Activated CD8-positive, alpha-beta memory T cell treated with anti-CD3 and anti-CD28 coated beads for 1 hour (primary cell): ENCODE measurements at places on chromosomes 5 and 9.

DNA sequence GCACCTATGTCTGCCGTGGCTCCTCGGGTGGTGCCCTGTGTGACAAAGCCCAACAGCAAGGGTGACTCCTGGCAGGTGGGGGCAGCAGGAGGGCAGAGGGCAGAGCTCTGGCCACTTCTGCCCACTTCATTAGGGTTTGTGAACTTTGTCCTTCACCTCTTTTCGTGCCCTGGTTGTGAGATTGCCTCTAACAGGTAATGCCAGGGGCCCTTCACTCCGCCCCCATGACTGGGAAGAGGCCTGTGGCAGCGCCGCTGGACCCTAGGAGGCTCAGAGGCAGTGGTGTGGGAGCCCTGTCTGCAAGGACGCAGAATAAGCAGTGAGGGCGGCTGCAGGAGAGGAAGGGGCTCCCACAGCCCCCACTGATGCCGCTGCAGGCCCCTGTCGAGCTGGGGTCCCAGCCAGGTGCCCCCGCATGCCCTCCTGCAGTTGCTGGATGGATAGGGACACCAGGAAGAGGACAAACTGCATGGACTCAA, 108.7 kb upstream of the LMX1B start:
- no peak for DNase-seq

DNA sequence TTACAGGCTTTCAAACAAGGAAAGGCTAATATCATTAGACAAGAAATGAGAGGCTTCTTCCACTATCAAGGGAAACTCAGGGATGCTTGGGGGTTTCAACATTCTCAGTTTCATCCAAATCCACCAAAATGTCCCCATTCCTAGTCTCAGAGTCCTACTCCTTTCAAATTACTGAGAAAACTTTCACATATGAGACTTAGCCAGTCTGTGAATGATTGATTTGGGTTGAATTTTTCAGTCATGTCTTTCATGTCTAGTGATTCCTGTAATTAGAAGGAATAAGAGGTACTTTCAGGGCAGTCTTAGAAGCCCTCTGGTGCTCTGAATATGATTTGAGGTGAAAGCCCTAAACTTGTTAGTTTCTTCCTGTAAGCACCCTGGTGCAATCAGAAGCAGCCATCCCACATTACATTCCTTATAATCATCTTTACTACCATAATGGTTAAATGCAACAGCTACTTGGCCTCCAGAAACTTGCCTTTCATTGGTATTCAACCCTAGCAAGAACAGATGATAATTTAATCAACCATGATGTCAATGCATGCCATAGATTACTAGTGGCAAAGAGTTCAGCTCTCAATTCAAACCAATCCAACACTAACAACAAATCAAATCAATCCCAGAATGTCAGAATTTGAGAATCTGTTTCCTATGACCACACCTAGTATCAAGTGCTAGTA, 50.7 kb upstream of the RIC1 start:
- DNase-seq: no peak

- no peak for DNase-seq
Observed at GRCh38 chr5:39073767-39074016, 507 bp downstream of the RICTOR start.

DNA sequence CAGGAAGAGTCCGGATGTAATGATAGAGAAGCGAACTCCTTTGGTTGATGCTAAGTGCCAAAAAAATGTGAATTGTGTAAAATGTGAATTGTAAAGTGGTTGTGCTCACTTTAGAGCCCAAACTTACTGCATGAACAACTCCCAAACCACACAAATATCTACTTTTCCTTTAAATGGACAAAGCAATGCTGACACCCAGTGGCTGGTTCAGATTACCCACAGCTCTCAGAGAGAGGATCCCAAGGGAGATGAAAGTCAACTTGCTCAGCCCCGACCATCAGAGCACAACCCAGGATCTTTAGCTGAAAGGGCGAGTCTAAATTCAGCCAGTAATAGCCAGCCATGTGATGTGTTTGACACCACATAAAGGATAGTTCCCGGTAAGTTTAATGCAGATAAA, 133.7 kb downstream of the NMUR2 start:
- no peak for DNase-seq

DNA sequence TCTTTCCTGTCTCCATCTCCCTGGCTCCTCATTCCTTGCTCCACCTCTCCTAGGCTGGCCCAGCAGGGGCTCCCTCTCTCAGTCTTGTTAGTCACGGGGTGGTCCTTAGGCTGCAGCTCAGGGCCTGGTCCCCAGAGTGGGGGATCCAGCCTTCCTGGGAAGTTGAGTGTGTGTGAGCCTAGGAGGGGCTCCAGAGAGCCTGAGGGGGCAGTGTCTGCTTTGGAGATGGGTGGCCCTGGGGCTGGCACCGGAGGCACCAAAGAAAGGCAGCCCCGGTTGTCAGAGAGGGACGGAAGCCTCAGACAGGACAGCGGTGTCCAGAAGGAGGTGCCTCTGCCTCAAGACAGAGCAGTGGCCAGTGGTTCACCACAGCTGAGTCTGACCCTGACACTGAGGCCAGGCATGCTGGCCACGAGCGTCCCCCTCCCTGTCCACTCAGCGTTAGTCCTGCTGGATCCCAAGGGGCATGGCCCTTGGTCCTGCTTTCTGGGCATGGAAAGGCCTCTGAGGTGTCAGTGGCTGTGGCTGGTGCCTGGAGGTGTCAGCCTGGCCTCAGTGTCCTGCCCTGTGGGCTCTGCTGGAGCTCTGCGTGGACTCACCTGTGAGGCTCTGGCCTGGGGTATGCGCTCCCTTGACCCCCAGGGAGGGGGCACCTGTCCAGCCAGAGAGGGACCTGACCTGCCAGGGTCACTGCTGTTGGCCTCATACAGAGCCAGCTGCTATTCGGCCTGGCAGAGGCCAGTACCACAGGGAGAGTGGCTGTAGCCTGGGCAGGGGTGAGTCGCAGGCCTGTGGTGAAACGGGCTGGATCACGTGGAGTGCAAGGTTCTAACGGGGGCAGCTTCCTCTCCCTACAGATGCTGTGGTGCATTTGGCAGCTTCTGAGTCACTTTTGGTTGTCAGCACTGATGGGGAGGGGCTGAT, 130.6 kb downstream of the CACNA1B start:
- DNase-seq: no peak

- DNase-seq: no peak
Observed at GRCh38 chr5:29879401-29879800, 1314.1 kb upstream of the CDH6 start.

DNA sequence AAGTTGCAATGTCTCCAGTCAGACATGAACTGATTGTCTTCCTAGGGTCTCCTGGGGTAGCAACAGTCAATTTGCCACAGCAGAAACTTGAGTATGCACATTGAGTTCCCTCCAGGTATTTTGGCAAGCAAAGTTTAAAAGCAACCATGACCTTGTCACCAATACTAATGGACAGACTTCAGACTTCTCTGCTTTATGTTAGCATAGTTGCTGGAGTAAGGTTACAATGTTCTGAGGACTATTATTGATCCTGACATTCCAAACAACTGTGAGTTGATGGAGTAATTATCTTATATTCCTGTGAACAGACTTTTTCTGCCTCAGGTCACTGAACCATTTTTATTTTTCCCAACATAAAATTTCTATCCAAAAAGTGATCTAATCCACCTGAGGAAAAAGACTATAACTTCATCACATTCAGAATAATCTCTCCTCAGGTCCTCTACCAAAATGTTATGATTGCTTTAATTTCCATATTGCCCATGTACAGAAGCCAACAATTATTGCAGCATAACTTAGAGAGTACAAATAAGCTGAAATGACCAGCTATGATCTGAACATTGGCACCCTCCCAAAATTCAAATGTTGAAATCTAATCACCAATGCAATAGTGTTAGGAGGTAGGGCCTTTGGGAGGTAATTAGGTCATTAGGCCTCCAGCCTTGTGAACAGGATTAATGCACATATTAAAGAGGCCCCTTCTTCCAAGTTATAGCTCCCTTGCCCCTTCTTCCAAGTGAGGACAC, 228.3 kb downstream of the PDE4D start:
- no peak for DNase-seq

DNA sequence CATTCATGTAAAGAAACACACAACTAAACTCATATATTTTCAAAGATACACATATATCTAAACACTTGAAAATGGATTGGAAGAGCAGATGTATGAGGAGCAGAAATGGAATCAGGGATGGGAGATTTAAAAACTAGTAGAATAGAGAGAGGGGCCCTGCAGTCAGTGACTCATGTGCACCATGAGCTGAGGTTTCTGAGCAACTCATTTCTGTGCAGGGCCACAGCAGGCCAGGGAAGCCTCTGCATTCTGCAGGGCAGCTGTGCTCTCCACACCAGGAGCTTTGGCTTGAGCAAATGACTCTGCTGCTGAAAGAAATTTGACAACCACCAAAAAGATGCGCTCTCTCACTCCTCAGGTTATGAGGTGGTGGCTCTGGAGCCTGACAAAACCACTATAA, 27.1 kb downstream of the LHX6 start:
- no peak for DNase-seq

GRCh38 chr5:82309091-82309531, 31.0 kb upstream of the RPS23 start:
- DNase-seq: no peak

DNA sequence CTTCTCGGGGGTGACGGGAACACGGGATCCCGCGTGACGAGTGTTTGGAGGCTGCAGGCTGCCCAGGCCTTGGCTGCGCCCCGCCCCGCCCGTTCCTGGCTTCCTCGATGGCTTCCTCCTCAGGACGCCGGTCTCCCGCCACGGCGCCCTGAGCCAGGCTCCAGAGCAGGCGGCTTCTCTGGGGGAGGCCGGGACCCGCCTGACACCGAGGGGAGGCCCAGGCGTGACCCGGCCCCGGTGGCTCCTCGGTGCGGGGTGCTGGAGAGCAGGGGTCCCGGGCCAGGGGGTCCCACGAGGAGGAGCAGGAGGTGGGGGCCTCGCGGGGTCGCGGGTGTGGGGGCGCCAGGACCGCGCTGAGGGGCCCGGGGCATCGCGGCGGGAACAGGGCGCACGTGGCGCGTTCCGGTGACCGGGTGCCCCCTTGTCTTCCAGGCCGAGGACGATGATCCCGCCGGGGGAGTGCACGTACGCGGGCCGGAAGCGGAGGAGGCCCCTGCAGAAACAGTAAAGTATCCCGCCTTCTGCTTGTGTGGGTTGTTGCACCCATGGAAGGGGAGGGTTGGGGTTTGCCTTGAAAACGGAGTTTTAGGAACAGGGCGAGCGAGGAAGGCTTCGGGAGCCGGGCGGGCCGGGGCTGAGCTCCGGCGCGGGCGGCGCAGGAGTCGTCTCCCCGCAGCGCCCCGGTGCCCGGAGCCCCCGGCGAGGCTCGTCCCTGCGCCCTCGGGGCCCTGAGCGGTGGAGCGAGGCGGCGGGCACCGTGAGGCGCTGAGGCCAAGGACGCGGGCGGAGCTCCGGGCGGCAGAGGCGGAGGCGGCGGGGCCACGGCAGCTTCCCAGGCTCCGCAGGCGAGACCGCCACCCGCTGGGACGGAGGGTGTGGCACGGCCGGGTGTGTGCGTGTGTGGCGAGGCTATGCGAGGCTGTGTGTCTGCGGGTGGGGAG, 22.2 kb downstream of the AHRR start:
- DNase-seq: no peak

DNA sequence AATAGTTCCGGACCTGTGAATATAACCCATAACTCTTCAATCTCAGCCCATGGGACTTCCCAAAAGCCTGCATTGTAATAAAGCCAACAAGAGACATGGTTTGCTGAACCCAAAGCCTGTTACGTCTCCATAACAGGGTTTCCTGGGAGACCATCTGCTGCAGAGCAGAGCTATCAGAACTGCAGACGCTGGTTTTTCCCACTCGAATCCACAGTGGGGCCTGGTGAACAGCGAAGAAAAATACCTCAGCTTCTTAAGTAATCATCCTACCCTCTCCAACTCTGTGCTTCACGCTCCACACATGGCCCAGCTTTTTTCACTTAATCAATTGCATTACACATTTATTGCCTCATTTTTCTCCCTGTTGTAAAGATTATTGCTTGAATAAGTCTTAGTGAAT, 409.5 kb upstream of the GRIA1 start:
- DNase-seq: no peak

GRCh38 chr5:106006242-106006641, 1664.5 kb downstream of the EFNA5 start:
- DNase-seq: no peak

- no peak for DNase-seq
Observed at GRCh38 chr5:141245250-141245717, at the start of gene PCDHB15. Gene PCDHB15, plus strand, starts transcription at chr5:141245395. Its CDS starts 184 bp downstream, at chr5:141245579.

GRCh38 chr5:53481159-53481886, 894 bp downstream of the FST start:
- DNase-seq: no peak

GRCh38 chr5:2653991-2654390, 97.5 kb downstream of the IRX2 start:
- no peak for DNase-seq

DNA sequence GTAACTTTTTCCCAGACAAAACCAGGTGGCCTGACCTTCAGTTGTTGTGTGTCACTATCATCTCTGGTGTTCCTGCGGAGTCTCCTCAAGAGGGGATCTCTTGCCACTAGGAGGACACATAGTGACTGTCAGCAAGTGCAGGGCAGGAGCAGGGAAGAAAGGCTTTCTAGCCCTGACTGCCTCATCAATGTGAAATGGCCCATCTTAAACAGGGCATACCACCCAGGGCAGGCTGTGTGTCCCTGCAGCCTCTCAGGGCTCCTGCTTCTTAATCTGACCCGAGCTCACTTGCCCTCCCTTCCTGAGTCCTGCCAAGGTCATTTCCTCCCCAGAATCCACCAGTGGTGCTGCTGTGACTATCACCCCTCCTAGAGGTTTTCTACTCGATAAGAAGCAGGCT, 57.4 kb upstream of the SIMC1 start:
- DNase-seq: no peak

GRCh38 chr9:134299068-134299467, 27.2 kb upstream of the RXRA start:
- no peak for DNase-seq

DNA sequence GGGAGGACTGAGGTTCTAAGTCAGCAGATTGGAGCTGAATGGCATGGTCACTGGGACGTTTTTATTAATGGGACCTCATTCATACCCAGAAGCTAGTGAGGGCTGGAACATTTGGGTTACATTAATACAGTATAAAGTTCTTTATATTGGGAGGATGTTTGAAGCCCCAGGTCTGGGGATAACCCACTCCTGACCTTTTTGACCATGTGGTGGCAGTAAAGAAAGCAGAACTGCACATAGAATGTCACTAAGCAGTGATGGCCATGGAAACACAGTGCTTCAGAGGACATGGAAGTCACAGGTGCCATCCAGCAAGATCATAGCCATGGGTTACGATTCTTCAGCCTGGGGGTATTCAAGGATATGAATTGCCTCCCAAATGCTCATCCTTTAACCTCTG, 176.0 kb downstream of the ATP10B start:
- no peak for DNase-seq

- DNase-seq: no peak
Observed at GRCh38 chr5:102863058-102863457, 108.0 kb downstream of the PAM start.

DNA sequence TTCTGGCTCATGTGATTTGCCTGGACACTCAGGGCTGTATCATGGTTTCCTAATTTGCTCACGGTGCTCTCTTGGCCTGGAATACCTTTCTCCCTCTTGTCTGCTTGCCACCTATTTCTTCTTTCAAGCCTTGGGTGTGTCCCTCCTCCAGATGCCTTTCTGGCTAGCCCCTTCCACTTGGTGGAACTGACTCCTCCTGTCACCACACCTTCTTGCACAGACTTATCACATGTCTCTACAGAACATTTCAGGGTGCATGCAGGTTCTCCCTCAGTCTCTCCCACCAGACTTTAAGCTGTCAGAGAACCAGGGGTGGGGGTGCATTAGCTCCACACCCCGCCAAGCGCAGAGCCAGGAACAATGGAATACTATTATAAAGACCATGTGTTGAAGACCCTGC, 1.9 kb downstream of the TBC1D2 start:
- DNase-seq: no peak

GRCh38 chr9:37574241-37574721, 1.9 kb downstream of the FBXO10 start:
- DNase-seq: no peak

- no peak for DNase-seq
Observed at GRCh38 chr9:99112750-99113413, 8.0 kb downstream of the TGFBR1 start.
